ENCODE measurements at places on chromosomes 7 and 10.

DNA sequence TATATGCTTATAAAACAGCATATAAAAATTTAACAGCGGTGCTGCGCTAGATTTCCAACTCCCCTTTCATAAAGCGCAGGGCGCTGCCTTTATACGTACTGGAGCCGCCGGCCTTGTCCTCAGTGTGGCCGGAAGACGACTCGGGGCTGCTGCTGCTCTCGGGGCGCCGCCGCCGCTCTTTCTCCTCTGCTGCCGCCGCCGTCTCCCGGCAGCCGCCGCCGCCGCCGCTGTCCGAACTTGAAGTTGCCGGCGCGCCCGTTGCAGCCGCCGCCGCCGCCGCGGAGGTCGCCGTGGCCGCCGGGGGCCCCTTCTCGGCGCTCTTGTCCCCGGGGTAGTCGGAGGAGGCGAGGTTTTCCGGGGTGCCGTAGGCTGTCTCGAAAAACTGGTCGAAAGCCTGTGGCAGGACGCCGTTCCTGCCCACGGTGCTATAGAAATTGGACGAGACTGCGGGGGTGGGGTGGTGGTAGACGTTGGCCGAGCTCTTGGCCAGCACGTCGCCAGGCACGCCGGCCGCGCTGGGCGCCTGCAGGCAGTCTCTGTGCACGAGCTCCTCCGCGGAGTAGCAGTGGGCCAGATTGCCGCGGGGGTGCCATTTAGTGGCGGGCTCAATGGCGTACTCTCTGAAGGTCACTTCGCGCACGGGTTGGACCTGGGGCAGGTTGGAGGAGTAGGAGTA lies 557 bp downstream of the HOXA11 start:
- peak; percentile 68 for DNase-seq

GRCh38 chr10:74011770-74012169 lies 13.9 kb downstream of the VCL start:
- peak; percentile 45 for DNase-seq

- no peak for DNase-seq
Observed at GRCh38 chr10:18144928-18145327, 4.7 kb downstream of the CACNB2 start.

GRCh38 chr7:93036149-93036640 lies 81.6 kb downstream of the SAMD9 start:
- no peak for DNase-seq

GRCh38 chr10:61684894-61685507 lies 22.3 kb downstream of the CABCOCO1 start:
- no peak for DNase-seq

GRCh38 chr10:64419461-64419860 lies 898.3 kb downstream of the REEP3 start:
- DNase-seq: no peak

DNA sequence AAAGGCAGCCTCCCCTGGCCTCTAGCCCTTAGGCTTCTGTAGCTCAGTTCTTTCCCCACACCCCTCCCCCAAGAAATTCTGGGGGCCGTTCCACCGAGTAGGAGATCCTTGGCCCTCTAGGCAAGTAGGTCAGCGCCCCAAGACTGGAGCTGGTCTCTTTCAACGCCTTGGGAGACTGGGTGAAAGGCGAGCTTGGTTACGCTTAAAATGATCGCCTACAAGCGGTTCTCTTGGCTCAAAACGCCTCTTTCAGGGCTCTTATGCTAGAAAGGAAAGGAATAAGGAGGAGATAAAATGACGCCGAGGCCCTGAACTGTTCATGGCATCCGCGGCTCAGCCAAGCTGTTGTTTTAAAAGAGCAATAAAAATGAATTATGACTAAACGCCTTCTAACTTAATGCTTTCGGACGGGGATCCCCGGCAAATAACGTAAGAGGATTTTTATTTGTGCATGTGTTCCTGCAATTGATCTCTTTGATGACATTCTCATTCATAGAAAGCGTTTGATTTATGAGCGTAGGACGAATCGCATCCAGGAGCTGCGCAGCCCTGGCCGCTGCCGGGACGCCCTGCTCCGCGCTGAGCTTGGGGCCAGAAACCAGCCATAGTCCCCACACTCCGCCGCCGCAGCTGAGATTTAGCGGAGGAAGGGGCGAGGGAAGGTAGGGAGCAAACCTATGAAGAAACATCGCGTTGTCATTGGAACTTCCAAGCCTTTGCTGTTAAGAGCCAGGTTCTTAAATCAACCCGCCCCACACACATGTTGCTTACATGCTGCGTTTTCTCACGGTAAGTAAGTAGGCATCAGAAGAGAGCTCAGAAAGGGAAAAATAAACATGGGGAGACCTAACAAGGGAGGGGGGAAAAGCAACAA lies 3.0 kb upstream of the HOXA1 start:
- no peak for DNase-seq

- peak; percentile 45 for DNase-seq
Observed at GRCh38 chr10:17847585-17848296, 38.6 kb downstream of the MRC1 start.

DNA sequence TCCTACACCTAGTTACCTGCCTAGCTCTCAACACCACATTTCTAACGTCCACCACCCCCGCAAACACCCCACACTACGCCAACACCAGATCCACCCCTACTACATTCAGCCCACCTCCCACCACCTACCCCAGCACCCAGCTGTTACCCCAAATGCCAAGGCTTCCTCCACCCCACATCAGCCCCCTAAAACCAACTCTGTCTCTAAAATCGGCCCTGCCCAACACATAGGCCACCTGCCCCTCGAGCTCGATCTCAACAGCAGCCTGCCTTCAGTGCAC lies 53.3 kb upstream of the SLF2 start:
- DNase-seq: no peak

DNA sequence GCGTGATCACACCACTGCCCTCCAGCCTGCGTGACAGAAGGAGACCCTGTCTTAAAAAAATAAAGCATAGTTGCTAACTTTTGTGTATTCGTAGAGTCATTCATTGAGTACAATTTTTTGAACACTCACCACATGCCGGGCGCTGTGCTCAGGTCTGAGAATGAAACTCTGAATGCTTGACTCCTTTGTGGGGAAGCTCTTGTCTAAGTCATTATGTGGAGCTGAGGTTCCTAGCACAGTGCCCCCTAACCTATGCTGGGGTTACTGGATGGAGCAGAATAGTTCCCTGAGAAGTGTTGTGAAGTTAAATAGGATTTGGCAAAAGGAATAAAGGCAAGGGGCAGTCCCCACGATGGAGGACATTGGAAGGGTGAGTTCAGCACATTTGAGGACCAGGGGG lies 123.3 kb downstream of the CELF2 start:
- DNase-seq: no peak
